Right ventricle myocardium superior (tissue), 1 donor: ENCODE measurements at places on chromosomes 5 and 9. TPM values are rescaled to one million over a fixed set of nuclear protein-coding genes. Genes with fewer than 3 reads are reported as not detected.

- no peak for DNase-seq
Measured at GRCh38 chr9:35107297-35108290, 4.7 kb upstream of the STOML2 start.

DNA sequence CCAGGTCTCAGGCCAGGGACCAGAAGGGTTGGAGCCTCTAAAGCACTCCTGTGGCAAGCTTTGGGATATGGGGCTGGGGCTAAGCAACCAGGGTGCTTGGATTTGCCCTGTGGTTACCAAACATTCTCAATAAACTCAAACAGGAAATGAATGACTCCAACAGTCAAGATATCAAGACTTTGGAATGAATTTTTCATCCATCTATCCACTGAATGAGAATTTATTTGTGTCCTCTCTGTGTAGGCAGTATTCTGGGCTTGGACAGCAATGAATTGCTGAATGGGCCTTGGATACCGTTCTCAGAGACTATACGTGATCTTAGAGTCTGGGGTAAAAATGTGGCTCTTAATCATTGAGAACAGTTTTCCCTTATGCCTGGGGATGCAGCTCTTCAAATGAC lies 212.5 kb downstream of the DAB2IP start:
- no peak for DNase-seq

- no peak for DNase-seq
Measured at GRCh38 chr9:16039218-16039987, 486.6 kb downstream of the CCDC171 start.

- DNase-seq: no peak
Measured at GRCh38 chr9:92299116-92299515, 5.6 kb upstream of the IARS1 start.

DNA sequence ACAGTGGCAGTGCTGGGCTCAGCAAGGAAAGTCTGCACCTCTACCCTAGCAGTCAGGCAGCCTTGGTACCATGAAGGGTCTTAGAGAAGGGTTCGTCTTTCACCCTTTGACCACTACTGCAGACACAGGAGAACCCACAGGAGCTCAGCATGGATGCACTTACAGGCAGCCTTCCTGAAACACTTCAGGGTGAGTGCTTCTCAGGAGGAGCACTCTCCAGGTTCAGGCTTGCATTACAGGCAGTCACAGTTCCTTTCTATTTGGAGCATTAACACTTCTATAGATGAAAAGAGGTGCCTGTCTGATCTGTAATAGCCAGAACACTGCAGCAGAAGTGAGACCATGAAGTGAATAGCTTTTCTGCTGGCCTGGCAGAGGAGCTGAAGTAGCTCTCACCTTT lies 8.7 kb upstream of the CYLC2 start:
- no peak for DNase-seq

HACD4 gene
- total RNA-seq: 1.0 TPM

GZMA gene
- total RNA-seq: 1.0 TPM

SPINK14 gene
- not detected for total RNA-seq
